ENCODE measurements at places on chromosomes 4 and X.

DNA sequence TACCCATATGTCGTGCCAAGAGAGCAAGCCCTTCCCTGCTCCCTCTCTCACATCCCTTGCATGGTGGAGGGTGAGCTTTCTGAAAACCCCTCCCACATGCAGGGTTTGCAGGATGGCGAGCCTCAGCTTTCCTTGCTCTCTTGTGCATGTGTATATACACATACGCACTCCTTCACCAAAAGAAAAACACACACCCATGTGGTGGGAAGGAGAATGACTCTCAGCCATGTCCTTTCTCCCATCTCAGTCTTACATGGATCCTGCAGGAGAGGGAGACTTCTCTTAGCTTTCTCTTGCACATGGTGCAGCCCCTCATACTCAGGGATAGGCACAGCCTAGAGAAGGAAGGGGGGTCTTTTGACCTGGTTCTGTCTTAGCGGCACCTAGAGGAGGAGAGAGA, 81.1 kb downstream of the CLCN5 start:
- no peak for DNase-seq

- no peak for DNase-seq
Observed at GRCh38 chrX:38379088-38379487, 26.7 kb downstream of the OTC start.

GRCh38 chrX:115968436-115969252, 201.9 kb upstream of the AGTR2 start:
- no peak for DNase-seq

GRCh38 chr4:183674153-183674552, 15.1 kb downstream of the TRAPPC11 start:
- no peak for DNase-seq

DNA sequence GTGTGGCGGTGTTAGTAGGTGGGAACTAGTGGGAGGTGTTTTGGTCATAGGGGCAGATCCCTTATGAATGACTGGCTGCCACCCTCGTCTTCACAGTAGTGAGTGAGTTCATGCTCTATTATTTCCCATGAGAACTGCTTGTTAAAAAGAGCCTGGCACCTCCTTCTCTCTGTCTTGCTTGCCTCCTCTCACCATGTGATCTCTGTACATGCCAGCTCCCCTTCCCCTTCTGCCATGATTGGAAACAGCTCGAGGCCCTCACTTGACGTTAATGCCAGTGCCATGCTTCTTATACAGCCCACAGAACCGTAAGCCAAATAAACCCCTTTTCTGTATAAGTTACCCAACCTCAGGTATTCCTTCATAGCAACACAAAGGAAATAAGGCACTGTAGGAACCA, 21.7 kb downstream of the PNMA6F start:
- DNase-seq, result no peak

GRCh38 chr4:102715057-102715456, 45.7 kb downstream of the MANBA start:
- no peak for DNase-seq

DNA sequence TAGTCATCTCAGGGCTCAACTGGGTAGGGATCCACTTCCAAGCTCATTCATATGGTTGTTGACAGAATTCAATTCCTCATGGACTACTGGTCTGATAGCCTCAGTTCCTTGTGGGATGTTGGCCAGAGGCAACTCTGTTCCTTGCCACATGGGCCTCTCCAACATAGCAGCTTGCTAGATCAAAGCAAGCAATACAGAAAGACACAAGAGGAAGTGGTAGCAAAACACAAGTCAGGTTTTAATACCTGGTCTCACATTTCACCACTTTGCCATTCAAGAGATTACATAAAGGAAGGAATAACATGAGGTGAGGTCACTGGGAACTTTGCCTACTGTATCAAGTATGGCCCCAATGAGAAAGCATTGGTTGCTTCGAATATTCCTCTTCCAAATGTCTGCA, 79.2 kb downstream of the PRSS12 start:
- DNase-seq, result no peak

DNA sequence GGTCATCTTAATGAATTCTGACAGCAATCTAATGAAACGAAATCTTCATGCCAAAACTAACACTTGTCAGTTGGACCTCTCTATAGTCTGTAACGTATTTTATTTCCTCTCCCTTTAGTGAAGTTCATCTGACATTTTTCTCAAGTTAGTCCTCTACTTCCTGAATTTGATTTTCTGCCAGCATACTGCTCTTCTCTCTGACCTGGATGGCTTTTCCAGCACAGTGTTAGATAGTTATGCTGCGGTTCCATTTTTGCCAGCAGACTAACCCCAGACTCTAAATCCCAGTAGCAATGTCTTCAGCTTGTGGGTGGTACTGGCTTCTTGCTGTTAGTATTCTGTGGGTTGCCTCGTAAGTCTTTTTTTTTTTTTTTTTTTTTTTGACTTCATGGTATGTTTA, 146.7 kb upstream of the VEGFC start:
- DNase-seq, result no peak

- no peak for DNase-seq
Observed at GRCh38 chr4:46387956-46388355, 2.0 kb downstream of the GABRA2 start.

DNA sequence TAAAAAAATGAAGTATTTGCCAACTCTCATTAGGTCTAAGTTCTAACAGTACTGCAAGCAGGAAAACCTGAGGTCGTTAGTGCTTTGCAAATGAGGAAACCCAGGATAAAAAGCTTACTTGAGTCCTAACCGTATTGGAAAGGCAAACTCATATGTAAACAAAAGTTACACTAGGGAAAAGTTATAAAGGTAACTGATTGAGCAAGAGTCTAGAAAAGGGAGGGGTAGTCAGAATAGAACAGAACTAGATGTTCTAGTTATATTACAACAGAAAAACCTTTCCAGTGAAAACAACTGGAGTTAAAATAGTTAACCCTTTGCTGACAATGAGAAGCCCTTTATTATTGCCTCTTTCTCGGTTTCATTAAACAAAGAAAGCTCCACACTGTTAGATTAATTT, 66.4 kb upstream of the MAOA start:
- no peak for DNase-seq

GRCh38 chrX:30060718-30061117, 154.6 kb upstream of the MAGEB2 start:
- no peak for DNase-seq

DNA sequence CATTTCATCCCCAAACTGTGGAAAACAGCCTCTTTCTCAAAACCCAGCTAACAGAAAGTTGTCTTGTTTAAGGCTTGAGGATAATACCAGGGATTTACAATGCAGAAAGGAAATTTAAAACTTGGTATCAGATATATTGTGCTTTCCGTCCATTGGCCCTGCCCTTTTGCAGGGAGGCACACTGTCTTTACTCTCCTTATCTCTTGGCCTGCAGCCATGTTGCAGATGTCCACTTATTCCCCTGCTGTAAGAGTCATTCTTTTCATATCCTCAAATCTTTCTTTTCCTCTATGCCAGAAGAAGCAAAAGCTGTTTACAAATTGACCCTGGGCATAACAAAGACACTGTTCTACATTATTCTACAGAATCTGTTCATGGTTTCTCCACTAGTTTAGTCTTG, 75.6 kb upstream of the DYNLT3 start:
- no peak for DNase-seq

- no peak for DNase-seq
Observed at GRCh38 chr4:86451560-86452330, 91.9 kb upstream of the MAPK10 start.

- DNase-seq, result no peak
Observed at GRCh38 chrX:15143050-15143824, 126.6 kb downstream of the ASB9 start.

- no peak for DNase-seq
Observed at GRCh38 chr4:107996949-107997788, 7.5 kb downstream of the HADH start.

DNA sequence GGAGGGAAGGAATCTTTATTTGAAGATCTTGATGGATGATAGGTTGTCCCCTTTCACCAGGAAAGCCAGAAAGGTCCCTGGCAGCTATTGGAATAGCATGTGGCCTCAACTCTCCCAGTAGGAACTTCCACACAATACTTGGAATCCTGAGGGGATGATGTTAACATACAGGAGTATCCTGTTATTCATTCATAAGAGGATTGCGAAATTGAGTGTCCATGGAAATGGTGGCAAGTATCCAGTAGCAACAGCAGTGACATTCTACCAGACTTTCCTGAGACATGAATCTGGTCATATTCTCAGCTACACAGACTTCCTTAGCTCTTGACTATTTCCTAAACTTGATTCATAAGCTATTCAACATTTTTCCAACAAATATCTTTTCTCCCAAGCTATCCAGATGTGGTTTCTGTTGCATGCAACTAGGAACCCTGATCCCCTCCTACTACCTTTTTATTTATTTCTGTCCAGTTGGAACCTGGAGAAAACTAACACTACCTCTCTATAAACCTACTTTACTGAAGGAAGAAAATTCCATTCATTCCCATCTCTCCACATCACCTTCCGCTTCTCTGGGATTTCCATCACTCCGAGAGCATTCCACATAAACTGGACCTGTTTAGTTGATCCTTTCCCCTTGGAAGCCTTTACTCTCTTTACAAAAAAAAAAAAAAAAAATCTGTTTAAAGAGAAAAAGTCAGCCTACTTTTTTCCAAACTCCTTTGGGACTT, 101.8 kb downstream of the ANXA5 start:
- DNase-seq, result no peak

- DNase-seq, result no peak
Observed at GRCh38 chr4:91319556-91320268, 984.1 kb upstream of the GRID2 start.

DNA sequence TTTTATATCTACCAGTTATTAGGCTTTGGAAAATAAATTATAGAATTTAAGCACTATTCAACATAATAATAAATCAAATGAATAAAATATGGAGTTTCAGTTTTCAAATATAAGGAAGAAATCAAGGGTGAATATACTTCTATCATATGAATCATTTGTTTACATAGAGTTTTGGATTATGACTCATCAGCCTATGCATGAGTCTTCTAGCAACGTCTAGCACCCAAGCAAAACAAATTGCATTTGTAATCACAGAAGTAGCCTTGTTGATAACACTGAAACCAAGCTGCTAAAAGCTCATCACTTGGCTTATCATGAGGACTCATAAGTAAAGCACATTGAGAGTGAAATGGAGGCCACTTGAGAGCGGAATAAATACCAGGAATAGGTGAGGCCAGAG, 434.6 kb downstream of the PCDH11X start:
- DNase-seq, result no peak

DNA sequence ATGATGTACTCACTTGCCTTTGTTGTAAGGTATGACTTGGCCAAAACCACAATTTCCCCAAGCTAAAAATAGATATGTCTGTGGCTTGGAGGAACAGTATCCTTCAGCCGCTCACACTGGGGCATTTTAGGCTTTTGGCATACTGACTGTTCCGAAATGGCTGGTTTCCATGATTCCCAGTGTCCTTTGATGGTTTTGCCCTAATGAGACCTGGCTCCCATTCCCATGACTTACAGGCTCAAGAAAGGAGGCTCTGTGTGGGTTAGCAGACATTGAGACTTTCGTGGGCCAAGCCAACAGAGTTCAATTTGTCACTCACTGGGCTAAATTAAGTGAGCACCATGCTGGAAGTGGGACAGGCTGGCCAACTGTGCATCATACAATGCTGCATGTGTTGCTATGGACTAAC, 150.6 kb downstream of the CEP135 start:
- no peak for DNase-seq

DNA sequence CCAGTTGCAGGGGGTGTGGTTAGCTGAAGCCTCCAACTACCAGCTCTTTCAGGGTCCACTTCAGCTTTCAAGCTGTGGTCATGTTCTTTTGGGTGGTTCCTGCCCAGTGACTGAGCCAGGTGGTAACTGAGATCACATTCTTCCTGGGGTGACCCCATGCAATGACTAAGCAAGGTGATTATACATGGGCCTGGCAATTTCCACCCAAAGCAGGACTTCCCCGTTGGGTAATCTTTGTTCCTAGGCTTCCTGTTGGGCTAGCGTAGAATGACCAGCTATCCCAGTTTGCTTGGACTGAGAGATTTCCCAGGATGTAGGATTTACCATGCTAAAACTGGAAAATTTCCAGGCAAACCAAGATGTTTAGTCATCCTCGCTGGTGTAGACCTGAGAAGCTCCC, 18.4 kb upstream of the MAGEB17 start:
- DNase-seq, result no peak

DNA sequence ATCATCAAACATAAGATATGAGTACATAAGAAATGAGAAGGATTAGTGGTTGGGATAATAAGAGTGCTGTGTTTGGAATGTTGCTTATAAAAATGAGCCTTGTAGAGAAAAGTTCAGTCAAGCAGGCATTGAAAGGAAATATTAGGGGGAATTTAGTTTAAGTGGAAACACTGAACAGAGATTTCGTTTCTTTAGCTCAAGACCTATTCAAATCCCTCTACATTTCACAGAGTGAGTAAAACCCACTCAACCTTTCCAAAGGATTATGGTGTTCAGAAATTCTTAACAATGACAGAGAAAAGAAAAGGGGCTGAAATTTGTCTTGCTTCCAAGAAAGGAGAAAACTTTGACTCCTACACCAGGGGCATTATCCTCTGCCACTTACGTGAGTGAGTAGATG, 1072.4 kb upstream of the LCORL start:
- DNase-seq, result no peak

DNA sequence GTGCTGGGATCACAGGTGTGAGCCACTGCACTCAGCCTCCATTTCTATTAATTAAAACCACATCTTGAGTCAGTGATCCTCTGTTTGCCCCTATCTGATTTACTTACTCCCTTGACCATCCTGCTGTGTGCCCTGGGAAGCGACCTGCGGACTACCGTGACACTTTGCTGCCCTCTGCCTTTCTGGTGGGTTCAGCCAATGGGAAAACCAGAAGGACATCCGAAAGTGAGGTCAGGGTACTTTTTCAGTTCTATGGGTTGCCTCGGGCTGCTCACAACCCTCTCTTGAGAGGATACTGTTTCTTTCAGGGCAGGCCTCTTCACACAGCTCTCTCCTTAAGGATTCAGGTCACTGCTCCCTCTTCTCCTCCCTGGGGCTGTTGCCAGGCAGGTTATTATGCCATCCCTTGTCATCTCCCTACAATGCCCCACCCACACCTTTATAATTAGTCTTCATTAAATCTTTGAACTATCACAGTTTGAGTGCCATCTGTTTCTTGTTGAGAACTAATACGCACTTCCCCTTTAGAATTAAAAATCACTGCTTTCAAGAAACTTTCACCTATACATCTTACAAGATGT, 21.4 kb downstream of the PLAC8 start:
- no peak for DNase-seq

- no peak for DNase-seq
Observed at GRCh38 chr4:21901831-21902230, 46.7 kb downstream of the KCNIP4 start.

- no peak for DNase-seq
Observed at GRCh38 chr4:168633064-168633463, 136.2 kb downstream of the PALLD start.

GRCh38 chr4:94766856-94767255, 9.1 kb downstream of the BMPR1B start:
- DNase-seq, result no peak

DNA sequence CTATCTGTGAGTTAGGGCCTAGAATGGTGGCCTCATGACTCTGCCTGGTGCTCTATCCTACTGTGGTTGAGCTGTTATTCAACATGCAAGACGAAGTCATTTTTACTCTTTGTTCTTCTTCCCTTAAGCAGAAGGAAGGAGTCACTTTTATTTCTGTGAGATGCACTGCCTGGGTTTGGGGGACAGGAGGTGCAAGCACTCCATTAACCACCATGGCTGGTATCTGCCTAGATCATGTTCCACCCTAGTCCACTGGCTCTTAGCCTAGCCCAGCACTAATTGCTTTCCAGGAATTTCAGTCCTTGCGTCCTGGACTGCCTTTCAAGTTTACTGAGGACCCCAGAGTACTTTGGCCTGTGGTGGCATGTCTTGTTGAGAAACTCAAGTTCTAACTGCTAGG, 1182.7 kb downstream of the FSTL5 start:
- no peak for DNase-seq

Measured in stimulated activated CD8-positive, alpha-beta memory T cell treated with anti-CD3 and anti-CD28 coated beads, Interleukin-15, amount 100 ng/mL, for 24 hours (primary cell).